ENCODE measurements at places on chromosomes 11 and 22. TPM values are rescaled to one million over a fixed set of nuclear protein-coding genes. Genes with fewer than 3 reads are reported as not detected.

SLC22A6 gene
- not detected for total RNA-seq

- no peak for DNase-seq
- no peaks in the 10 kb centered on the region for H3K36me3 ChIP-seq
- H3K4me1 ChIP-seq = no peaks in the 10 kb centered on the region
Observed at GRCh38 chr11:67606093-67606491, 644 bp upstream of the NDUFV1 start.

- peaks cover 2% of the 10 kb centered on the region for H3K4me1 ChIP-seq
- H3K27me3 ChIP-seq = no peaks in the 10 kb centered on the region
- peak overlapping the region; percentile 99 for H3K27ac ChIP-seq
- DNase-seq = peak; percentile 85
Observed at GRCh38 chr22:38700270-38700788, 414 bp downstream of the JOSD1 start.

- no peak overlapping the region for H3K4me3 ChIP-seq
- no peak for DNase-seq
- H3K4me1 ChIP-seq = no peaks in the 10 kb centered on the region
- no peaks in the 10 kb centered on the region for H3K27me3 ChIP-seq
- H3K36me3 ChIP-seq = no peaks in the 10 kb centered on the region
Observed at GRCh38 chr11:132770829-132771530, 761.3 kb downstream of the OPCML start.

GRCh38 chr11:130625578-130626306 is 177.3 kb downstream of the ADAMTS15 start:
- no peaks in the 10 kb centered on the region for H3K27me3 ChIP-seq
- H3K4me3 ChIP-seq = no peak overlapping the region
- no peaks in the 10 kb centered on the region for H3K4me1 ChIP-seq
- H3K27ac ChIP-seq = no peak overlapping the region
- DNase-seq = no peak

- H3K4me1 ChIP-seq = no peaks in the 10 kb centered on the region
- H3K27ac ChIP-seq = no peak overlapping the region
- DNase-seq = no peak
- no peaks in the 10 kb centered on the region for H3K27me3 ChIP-seq
Observed at GRCh38 chr11:17699147-17700114, 19.9 kb upstream of the MYOD1 start.

VSIG10L2 gene
- total RNA-seq = not detected

- H3K36me3 ChIP-seq = no peaks in the 10 kb centered on the region
- no peak overlapping the region for H3K4me3 ChIP-seq
- DNase-seq = peak; percentile 10
- H3K27me3 ChIP-seq = no peaks in the 10 kb centered on the region
- no peak overlapping the region for H3K27ac ChIP-seq
- H3K4me1 ChIP-seq = peaks cover 16% of the 10 kb centered on the region
Observed at GRCh38 chr11:69468221-69468620, 13.2 kb upstream of the LINC01488 start.

CDHR5 gene
- 162 TPM for total RNA-seq

DNA sequence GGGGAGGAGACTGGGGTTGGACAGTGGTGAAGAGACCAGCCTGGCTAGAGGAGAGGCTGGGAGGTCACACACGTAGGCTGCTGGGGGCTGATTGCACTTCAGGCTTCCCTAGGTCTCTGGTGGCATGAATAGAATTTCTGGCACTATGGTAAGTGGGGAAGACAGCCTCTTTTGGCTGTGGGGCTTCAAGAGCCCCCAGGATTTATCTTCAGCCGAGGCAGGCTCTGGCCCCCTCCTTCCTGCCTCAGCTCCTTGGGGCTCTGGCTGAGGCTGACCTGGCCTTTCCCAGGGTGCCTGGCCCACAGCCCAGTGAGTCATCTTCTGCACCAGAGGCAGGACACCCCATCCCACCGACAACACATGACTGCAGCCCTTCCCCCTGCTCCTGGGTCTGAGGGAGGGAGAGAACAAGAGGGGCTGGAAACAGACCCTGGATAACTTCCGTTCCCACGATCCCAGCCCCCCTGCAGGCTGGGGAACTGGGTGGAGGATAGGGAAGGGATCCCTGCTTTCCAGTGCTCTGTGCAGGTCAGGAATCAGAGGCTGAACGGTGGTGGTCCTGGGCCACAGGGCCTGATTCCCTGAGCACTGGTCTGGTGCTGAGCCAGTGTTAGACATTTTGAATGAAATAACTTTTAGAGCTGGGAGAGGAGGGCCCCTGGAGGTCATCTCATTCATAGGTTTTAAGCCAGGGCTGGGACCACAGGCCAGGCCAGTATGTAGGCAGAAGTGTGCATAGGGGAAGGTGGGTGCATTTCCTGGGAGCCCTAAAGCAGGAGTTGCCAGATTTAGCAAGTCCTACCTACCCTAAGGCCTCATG is 26.5 kb downstream of the ARHGEF17 start:
- peak overlapping the region; percentile 49 for H3K27ac ChIP-seq
- H3K4me1 ChIP-seq = no peaks in the 10 kb centered on the region
- H3K4me3 ChIP-seq = no peak overlapping the region
- H3K36me3 ChIP-seq = no peaks in the 10 kb centered on the region
- DNase-seq = peak; percentile 81

DNA sequence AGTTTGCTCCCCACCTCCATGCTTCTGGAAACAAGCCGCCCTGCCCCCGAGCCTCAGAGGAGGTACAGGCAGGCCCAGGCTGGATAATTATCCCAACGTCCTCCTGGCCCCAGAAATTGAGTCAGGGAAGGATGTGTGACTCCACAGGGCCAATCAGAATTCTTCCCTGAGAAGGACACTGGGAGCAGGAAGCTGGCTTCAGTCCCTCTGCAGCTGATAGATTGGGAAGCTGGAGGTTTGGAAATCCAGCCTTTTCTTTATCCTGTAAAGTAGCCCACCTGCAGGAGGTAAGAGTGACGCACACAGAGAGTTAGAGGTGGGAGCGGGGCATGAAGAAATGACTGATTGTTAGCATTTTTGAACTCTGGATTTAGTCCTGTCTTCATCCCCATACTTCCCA is 97.5 kb upstream of the CD82 start:
- H3K4me1 ChIP-seq = no peaks in the 10 kb centered on the region
- no peaks in the 10 kb centered on the region for H3K36me3 ChIP-seq
- H3K27me3 ChIP-seq = no peaks in the 10 kb centered on the region
- H3K27ac ChIP-seq = no peak overlapping the region

OR4D5 gene
- not detected for total RNA-seq

CELSR1 gene
- 4.5 TPM for total RNA-seq

GRCh38 chr22:25566186-25566897 is 1.9 kb downstream of the GRK3 start:
- no peaks in the 10 kb centered on the region for H3K36me3 ChIP-seq
- no peak overlapping the region for H3K4me3 ChIP-seq
- DNase-seq = no peak
- peaks cover 8% of the 10 kb centered on the region for H3K27me3 ChIP-seq
- no peaks in the 10 kb centered on the region for H3K4me1 ChIP-seq
- no peak overlapping the region for H3K27ac ChIP-seq

DNA sequence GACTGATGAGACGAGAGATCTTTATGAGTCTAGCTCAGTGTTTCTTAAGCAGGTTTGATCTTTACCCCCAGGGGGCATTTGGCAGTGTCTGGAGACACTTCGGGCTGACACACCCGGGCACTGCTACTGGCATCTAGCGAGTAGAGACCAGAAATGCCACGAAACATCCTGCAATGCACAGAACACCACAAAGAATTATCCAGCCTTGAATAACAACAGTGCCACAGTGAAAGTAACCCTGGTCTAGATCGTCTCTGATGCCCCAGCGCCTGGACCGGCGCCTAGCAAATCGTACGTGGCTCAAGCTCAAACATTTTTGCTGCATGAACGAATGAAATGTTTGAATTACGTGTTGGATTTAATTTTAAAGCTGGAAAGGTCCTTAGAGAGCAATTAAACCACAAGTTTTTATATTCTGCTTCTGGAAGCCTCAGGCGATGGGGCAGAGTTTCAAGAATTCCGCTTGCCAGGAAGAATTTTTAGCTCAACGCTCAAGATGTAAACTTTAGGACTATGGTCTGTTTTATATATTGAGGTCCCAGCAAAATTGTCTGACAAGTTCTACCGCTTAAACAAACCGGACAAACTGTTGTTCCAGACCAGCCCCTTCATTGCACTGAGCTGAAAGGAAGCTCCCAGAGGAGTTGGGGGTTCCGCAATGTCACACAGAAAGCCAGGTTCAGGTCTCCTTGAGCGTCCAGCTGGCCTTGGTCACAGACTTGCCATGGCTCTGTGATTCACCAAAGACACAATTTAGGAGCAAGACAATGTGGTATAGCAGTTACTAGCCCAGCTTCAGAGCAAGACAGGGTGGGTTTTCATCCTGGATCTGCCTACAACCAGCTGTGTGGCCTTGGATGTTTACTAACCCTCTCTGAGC is 44.2 kb upstream of the SMTN start:
- no peaks in the 10 kb centered on the region for H3K36me3 ChIP-seq
- H3K4me1 ChIP-seq = no peaks in the 10 kb centered on the region
- no peak overlapping the region for H3K4me3 ChIP-seq
- no peaks in the 10 kb centered on the region for H3K27me3 ChIP-seq
- H3K27ac ChIP-seq = peak overlapping the region; percentile 29
- no peak for DNase-seq

GRCh38 chr11:120710354-120711131 is 199.0 kb downstream of the GRIK4 start:
- DNase-seq = no peak
- H3K27me3 ChIP-seq = no peaks in the 10 kb centered on the region
- no peak overlapping the region for H3K4me3 ChIP-seq
- H3K36me3 ChIP-seq = no peaks in the 10 kb centered on the region
- H3K27ac ChIP-seq = no peak overlapping the region
- H3K4me1 ChIP-seq = no peaks in the 10 kb centered on the region

SLC1A2 gene
- total RNA-seq = 9.8 TPM

DNA sequence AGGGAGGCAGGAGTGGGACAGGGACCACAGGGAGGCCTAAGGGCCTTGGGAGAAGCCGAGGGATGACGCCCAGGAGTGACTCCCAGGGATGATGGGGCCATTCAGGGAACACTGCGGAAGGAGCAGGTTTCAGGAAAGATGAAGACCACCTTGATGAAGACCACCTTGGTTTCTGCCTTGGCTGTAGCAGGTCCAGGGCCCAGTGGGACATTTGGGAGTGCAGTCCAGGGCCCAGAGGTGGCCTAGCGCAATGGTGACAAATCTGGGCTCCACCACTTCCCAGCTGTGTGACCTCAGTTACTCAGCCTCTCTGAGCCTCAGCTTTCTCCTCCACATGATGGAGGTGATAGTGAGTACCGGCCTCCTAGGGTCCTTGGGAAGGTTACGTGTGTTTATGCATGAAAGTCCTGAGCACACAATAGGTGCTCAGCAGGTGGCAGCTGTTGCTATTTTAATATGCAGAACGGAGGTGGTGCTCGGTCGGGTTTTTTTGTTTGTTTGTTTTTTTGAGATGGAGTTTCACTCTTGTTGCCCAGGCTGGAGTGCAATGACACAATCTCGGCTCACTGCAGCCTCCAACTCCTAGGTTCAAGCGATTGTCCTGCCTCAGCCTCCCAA is 770 bp downstream of the TSGA10IP start:
- no peaks in the 10 kb centered on the region for H3K36me3 ChIP-seq
- no peaks in the 10 kb centered on the region for H3K27me3 ChIP-seq
- H3K4me1 ChIP-seq = no peaks in the 10 kb centered on the region
- H3K4me3 ChIP-seq = no peak overlapping the region

Measured in right lobe of liver (tissue), 6 donors.